NCI-H1092 (cell line): ENCODE measurements at places on chromosomes 5 and 9.

DNA sequence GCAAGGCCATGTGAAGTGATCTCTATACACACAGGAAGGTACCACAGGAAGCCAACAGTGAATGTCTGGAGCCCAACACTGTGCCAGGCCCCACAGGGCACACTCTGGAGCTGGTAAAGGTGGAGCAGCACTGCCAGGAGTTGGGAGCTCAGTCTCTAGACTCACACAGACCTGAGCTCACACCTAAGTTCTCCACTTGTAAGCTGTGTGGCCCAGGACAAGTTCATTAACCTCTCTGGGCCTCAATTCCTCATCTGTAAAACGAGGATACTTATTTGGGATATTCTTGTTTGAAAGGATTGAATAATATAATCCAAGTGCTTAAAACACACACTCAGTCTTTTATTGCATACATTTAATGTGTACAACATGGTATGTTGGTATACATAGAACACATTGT, 60.6 kb upstream of the IQGAP2 start:
- no peak for DNase-seq

DNA sequence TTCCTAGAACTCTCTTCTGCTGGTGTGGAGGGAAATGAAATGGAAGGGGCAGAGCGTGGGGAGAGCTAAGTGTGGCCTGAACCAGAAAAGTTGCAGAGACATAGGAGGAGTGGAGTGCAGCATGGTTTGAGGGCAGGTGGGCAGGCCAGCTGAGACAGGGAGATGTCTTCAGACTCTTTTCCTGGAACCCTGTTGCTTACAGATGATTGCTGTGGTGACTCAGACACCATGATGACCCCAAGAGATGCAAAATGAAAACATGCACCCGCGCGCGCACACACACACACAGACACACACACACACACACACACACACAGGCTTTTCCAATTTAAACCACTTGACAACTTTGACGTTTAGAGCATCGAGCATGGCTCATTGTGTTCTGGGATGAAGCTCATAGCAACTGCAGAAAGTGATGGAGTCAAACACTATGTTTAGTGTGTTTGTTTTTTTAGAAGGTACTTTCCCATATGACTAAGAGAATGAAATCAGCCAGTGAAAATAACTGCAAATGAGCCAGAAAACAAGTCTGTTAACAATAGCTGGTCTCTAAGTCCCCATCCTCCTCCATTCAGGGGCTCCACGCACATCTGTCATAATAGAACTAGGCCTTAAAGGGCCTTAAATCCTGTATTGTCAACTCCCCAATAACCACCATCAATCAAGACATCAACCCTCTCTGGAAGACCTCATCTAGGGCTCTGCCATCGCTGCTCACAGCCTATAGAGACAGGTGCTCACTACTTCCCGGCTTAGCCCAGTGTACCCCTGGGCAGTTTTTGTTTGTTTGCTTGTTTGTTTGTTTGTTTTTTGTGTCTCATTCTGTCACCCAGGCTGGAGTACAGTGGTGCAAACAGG, 9.6 kb downstream of the TMOD1 start:
- DNase-seq, result no peak

GRCh38 chr9:18459962-18460584, 13.9 kb upstream of the ADAMTSL1 start:
- DNase-seq, result no peak

GRCh38 chr5:126757713-126758357, 19.1 kb upstream of the LMNB1 start:
- no peak for DNase-seq

GRCh38 chr5:29389993-29390392, 1803.5 kb upstream of the CDH6 start:
- DNase-seq, result no peak

DNA sequence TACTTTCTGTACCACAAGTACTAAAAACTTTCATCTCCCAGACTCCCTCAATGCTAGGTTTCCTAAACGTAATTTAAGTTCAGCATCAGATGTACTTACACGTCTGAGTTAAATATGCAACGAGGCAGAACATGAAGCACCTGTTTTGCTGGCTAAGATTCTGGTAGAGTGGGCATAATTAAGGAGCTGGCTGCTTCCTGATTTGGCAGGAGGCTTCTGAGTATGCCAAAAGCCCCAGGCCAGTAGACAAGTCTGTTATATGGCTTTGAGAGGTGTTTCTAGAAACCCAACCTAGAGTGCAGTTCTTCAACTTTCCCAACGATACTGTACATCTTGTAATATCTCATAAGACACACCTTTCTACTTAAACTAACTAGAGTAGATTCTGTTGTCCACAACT, 13.6 kb downstream of the TICAM2 start:
- DNase-seq, result no peak

DNA sequence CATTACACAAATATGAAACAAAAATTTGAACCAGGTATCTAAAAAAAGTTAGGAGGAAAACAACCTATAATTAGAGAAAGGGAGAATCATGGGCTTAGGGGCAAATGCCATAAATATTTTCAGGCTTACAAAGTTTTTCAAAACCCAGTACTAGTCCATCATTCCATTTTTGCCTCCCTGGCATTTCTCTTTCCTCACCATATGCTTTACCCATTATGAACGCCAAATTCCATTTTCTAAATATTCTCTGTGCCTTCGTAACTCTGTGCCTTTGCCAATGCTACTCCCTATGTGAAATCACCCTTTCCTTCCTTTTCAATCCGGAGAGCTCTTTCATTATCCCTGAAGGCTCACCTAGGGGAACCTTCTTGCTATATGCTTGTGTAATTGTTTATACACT, 434.1 kb downstream of the ZSWIM6 start:
- no peak for DNase-seq

DNA sequence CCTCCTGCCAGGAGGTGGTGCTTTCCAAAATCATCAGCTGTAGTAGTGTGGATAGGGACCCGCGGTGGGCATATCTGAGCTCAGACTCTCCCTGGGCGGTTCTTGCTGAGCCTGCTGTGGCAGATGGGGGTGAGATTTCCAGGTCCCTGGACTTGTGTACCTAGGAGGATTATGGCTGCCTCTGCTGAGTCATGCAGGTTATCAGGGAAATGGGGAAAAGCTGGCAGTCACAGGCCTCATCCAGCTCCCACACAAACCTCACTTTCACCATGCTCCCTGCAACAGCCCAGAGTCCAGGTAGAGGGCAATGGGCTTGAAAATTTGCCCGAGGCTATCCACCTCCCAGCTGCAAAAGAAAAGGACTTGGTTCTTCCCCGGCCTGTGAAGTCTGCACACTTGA, 23.4 kb upstream of the MAMDC2 start:
- no peak for DNase-seq

- DNase-seq, result no peak
Measured at GRCh38 chr5:88660947-88661805, 221.8 kb downstream of the MEF2C start.

GRCh38 chr9:105858006-105858690, 163.8 kb downstream of the TMEM38B start:
- no peak for DNase-seq

GRCh38 chr5:90326995-90327394, 82.6 kb downstream of the CETN3 start:
- no peak for DNase-seq

- DNase-seq, result no peak
Measured at GRCh38 chr5:65062469-65063083, 293.8 kb downstream of the CWC27 start.
